Iris pigment epithelial cell (primary cell): ENCODE measurements at places on chromosomes 13 and 19.

DNA sequence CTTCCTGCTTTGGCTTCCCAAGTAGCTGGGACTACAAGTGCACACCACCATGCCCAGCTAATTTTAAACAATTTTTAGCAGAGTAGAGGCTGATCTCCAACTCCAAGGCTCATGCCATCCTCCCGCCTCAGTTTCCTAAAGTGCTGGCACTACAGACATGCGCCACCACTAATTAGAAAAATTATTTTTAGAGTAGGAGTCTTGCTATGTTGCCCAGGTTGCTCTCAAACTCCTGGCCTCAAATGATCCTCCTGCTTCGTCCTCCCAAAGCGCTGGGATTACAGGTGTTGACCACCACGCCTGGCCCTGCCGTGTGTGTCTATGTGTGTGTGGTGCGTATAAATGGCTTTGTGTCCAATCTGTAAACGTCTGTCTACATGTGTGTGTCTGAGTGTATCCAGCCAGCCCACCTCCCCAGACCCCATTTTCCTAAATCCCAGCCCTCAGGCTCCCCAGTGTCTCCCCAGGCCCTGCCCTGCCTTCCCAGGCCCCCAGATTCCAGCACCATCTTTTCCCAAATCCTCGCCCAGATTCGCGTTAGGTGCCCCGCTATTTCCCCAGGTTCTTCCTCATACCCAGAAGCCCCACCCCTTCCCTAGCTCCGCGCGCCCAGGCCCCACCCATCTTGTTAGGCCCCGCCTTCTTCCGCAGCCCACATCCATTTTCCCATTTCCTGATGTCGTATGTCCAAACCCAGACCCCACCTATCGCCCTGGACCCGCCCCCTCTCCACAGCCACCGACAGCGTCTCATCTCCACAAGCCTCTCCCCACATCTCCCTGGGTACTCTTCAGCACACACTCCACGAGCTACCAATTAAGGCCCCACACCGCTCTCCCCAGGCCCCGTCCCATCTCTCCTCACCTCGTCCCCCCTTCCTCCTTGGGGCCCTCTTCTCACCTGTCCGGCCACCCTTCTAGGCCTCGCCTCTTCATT, 24.9 kb downstream of the SLC8A2 start:
- DNase-seq = no peak

- no peak for DNase-seq
These were observed 13.4 kb upstream of the SLC44A2 start for GRCh38 chr19:10611907-10612306.

- peak; percentile 69 for DNase-seq
These were observed 96.3 kb downstream of the VWA8 start for GRCh38 chr13:41864658-41865057.

DNA sequence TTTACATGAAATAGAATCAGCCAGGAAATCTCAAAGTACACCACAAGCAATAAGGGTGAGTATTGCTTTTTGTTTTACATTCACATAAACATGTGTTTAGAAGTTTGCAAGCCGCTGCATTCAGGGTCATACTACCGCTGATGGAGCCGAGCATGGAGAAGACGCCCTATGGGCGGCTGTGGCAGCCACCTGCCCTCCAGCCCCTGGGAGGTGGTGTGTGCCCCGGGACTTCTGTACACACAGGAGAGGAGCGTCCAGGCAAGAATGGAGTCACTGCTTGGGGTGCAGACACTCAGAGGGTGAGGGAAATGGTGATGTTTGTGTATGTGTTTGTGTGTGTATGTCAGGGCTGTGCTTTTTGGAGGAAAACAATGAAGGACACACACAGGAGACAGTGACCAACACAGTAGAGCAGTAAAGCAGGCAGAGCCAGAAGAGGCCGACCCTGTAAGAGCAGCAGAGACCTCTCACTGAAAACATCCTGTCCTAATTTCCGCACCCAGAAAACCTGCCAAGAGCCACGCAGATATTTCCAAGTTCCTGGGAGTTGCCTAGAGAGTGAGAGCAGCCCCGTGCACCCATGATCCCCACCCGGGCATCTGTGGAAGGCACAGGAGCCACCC, 108.1 kb upstream of the GJB6 start:
- no peak for DNase-seq

DNA sequence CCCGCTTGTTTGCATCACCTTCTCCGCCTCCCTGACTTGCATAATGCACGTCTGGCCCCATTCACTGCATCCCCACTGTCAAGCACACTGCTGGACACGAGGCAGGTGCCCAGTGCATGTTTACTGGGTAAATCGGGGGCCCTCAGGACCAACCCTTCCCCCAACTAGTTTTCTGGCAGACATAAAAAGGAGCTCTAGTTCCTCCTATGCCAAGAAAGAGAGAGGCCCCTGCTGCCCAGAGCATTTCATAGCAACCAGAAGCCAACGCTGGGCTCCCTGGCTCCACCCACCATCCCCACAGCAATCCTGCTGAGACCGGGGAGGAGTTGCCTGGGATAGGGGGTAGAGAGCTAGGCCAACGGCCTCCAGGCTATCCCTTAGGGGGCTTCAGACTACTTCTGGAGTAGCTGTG, 23.2 kb downstream of the ANKRD27 start:
- DNase-seq = peak; percentile 42

DNA sequence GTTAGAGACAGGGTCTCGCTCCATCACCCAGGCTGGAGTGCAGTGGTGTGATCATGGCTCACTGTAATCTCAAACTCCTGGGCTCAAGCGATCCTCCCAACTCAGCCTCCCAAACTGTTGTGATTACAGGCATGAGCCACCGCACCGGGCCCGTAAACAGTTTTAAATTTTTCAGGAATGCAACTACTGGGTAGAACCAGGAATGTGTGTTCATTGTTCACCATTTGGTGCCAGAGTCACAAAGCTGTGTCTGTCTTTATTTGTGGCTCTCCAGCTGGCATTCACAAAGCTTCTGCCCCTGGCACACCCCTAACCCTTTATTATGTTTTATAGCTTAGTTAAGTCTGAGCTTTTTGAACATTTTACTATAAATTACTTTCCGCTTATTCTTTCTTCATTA, 19.8 kb upstream of the ACP7 start:
- no peak for DNase-seq

- peak; percentile 81 for DNase-seq
These were observed 936.9 kb downstream of the EFNB2 start for GRCh38 chr13:105598529-105598928.

GRCh38 chr13:111665691-111666095, 345.3 kb downstream of the TEX29 start:
- DNase-seq = no peak

DNA sequence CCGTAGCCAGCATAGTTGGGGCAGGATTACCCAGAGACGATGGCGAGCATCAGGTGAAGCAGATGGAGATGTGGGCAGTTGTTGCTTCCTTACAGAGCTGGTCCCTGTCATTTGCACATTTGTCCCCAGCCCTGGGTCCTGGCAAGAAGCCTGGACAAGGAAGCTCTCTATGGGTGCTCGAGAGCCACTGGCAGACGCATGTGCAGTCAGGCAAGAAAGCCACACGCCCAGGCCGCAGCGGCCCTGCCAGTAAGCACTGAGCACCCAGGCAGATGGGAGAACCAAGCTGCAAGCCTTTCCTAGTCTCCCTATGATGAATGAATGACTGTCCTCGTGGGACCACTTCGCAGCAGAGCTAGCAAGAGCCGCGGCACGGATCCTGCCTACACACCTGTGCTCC, 182.8 kb downstream of the FOXO1 start:
- DNase-seq = no peak

- DNase-seq = no peak
These were observed 99.3 kb downstream of the DHRS12 start for GRCh38 chr13:51704399-51705313.

DNA sequence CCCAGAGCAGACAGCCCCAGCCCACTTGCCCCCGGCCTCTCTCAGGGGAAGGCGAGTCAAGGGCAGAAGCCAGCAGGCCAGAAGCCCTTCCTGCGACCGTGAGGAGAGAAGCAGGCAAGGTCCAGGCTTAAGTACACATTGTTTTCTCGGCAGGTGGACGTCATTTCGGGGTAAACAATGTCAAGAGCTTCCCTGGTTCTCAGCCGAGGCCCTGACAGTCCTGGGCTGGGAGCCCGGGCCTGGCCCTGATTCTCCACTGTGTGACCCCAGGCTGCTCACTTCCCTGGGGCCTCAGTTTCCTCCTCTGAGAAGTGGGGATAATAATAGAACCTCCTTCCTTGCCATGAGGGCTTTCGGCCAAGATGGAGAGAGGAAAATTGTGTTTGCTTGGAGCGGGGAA, 19.4 kb downstream of the PLVAP start:
- DNase-seq = no peak

DNA sequence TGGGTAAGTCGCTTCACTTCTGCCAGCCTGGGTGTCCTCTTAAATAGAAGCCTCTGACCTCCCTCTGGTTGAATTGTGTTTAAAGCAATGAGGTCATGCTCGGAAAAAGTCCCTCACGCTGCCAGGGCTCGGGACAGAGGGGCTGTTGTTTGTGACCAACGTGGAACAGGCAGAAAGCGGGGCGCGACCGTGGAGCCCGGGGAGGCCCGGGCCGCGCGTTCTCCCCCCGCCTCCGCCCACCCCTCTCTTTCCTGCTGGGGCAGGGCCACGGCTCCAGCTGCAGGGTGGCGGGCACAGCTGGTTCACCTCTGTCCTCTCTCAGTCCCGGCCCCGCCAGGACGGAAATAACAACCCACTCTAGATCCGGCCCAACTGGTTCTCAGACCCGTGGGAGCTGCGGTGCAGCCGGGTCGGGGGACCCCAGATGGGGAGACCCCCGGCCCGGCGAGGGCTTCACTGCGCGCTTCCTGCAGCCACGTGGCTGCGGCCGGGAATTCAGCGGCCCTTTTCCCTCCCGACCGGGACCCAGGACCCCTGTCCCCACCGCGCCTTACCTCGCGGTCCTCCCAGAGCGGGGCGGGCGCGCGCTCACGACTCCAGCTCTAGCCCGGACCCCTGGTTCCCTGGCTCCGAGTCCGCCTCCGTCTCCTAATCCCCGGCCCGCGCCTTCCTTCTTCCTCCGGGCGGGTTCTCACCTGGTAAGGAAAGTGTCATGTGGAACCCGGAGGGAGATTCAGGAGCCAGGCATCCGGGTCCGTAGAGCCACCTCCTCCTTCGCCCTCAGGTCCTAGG, 1.9 kb downstream of the CDC42EP5 start:
- DNase-seq = no peak

DNA sequence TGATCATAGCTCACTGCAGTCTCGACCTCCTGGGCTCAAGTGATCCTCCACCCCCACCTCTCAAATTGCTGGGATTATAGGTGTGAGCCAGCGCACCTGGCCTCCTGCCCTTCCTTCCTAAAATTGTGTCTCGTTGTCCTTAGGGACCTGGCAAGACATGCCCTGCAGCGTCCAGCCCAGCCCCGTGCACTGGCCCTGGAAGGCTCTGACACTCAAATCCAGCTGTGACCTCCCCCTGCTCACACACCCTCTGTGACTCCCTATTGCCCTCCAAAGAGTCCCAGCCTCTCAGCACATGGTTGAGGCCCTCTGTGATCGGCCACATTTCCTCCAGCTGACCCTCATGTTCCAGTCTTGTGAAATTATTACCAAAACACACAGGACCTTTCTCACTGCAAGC, 4.9 kb downstream of the MPV17L2 start:
- DNase-seq = no peak

DNA sequence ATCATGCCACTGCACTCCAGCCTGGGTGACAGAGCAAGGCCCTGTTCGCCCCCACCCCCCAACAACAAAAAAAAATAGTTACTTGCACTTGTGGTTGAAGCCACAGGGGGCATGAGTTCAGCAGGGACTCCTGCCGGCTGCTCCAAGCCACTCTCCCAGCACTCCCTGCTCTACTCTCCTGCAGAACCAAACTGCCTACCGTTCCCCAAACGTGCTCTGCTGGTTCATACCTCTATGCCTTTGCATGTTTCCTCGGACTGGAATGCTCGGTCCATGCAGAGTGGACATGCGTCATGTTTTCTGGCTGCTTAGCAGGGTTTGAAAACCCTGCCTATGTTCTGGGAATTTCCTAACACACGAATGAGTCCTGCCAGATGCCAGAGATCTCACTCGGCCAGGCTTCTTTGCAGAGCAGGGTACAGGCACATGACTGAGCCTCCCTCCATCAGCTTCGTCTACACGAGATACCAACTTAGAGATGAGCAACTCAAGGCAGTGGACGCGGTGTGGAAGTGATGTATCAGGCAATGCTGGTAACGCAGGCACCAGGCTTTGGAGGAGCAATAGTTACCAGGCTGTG, 8.5 kb upstream of the SLC25A15 start:
- DNase-seq = peak; percentile 63

DNA sequence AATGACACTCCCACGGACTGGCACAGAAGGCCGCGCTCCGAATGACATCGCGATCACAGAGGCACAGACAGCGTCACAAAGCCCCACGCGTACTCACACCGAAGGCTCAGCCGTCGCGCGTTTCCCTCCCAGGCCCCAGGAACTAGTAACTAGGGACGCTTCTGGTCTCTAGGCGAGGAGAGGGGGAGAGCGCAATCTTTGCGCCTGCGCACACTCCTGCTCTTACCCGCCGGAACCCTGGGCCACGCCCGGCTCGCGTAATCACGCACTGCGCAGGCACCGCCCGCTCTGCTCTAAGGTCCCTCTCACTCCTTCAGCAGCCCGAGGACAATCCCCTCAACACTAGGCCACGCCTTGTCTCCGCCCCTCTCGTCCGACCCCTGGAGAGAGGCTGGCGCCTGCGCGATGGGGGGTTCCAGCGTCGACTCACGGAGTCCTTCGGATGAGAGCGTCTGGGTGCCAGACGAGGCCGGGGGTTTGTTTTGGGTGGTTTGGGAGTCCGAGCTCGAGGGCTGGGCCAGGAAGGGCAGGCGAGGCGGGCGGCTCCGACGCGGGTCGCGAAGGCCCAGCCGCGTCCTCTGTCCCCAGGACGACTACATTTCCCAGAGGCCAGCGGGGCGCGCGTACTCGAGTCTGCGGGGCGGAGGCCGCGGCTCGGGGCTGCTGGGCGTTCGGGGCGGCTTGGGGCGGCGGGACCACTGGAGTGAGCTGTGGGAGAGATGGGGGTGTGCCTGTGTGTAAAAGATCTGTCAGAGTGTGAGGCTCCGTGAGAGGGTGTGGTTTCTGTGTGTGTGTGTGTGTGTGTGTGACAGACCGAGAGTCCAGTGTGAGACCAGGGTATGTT, at the start of gene ZNF471:
Gene ZNF471 (plus strand): TSS at position 410 of the 844 bp plus-strand sequence. CDS start 3,717 bp downstream, outside the sequence.
- peak; percentile 98 for DNase-seq
